ENCODE measurements at places on chromosomes 16 and 17.

- no peak for DNase-seq
Observed at GRCh38 chr16:87358250-87358649, 25.3 kb downstream of the FBXO31 start.

GRCh38 chr17:46191322-46192188 lies 1.7 kb downstream of the KANSL1 start:
- DNase-seq, result no peak

DNA sequence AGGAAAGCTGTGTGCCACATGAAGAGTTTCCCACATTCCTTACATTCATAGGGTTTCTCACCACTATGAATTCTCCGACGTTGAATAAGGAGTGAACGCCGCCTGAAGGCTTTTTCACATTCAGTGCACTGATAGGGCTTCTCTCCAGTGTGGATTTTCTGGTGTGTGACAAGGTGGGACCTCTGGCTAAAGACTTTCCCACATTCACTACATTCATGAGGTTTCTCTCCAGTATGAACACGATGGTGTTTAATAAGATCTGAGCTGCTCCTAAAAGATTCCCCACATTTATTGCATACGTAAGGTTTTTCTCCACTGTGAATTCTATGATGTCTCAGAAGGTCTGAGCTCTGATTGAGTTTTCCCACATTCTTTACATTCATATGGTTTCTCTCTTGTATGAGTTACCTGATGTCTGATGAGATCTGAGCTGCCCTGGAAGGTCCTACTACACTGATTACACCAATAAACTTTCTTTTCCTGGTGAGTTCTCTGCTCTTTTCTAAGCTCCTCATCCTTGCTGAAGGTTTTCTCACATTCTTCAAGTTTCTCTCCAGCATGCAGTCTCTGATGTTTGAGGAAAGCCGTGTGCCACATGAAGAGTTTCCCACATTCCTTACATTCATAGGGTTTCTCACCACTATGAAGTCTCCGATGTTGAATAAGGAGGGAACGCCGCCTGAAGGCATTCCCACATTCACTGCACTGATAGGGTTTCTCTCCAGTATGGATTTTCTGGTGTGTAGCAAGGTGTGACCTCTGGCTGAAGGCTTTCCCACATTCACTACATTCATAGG lies 10.0 kb downstream of the ZNF594 start:
- no peak for DNase-seq

GRCh38 chr16:86565644-86566511 lies 751 bp upstream of the FOXC2 start:
- DNase-seq, result no peak

- DNase-seq, result no peak
Observed at GRCh38 chr17:67992548-67993152, 3.6 kb downstream of the C17orf58 start.

- DNase-seq, result no peak
Observed at GRCh38 chr17:28057731-28058246, 15.3 kb downstream of the NLK start.

- DNase-seq, result no peak
Observed at GRCh38 chr17:47277921-47278320, 24.3 kb downstream of the ITGB3 start.

DNA sequence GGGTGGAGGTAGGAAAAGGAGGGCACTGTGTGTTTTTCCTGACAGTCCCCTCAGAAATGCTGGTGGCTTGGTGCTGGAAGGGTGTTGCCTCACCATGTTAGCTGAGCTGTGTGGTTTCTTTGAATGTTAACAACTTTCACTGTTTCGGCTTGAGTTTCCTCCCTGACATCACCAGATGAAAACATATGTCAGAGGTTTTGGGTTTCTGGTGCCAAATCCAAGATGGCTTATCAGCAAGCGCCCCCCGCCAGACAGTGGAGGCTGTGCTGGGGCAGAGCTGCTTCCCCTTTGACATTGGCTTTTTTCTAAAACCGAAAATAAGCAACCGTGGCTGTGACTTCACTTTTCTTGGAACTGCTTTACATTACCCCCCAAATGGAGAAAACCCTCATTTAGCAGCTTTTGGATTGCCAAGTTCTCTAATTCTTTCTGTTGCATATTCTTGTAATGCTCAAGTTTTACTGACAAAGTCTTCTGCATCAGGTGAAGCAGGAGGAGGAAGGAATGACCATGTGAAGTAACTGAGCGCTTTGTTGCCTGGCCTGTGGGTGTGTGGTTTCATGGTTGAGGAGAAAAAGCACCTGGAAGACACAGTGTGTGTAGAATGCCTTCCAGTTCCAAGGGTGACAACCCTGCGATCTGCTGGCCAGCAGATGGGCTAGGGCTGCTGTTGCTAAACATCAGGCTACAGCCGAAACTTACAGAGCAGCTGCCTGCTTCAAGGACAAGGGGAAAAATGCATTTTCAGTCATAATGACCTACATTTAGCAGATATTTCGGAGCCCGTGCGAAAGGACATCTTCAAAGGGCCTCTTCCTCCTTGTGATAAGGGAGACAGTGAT lies 9.7 kb downstream of the RMI2 start:
- DNase-seq, result no peak

- DNase-seq, result no peak
Observed at GRCh38 chr17:73317513-73318426, 6.0 kb upstream of the CDC42EP4 start.

DNA sequence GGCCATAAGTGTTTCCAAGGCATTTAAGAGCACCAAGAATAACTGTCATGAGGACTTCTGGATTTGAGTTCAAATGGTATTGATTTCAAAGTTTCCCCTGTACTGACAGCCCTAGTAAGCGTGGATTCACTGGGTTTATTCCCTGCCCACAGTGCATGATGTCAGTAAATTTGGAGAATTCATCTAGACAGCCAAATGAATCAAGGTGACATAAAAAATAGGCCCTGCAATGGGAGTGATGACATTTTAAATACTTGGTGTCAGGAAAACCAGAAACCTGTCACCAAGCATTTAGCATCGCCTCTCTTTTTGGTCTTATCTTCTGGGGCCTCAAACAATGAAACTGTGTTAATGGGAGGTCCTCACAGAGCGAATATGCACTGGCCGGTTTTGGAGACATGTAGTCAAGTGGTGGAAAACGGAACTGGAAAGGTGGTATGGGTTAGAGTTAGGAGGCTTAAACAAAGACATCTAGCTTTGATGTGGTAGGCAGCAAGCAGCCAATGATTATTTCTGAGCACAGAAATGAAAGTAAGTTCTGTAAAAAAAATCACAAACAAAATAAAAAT lies 29.1 kb downstream of the COG4 start:
- no peak for DNase-seq

GRCh38 chr17:78986048-78986648 lies 6.4 kb upstream of the LGALS3BP start:
- DNase-seq, result no peak

DNA sequence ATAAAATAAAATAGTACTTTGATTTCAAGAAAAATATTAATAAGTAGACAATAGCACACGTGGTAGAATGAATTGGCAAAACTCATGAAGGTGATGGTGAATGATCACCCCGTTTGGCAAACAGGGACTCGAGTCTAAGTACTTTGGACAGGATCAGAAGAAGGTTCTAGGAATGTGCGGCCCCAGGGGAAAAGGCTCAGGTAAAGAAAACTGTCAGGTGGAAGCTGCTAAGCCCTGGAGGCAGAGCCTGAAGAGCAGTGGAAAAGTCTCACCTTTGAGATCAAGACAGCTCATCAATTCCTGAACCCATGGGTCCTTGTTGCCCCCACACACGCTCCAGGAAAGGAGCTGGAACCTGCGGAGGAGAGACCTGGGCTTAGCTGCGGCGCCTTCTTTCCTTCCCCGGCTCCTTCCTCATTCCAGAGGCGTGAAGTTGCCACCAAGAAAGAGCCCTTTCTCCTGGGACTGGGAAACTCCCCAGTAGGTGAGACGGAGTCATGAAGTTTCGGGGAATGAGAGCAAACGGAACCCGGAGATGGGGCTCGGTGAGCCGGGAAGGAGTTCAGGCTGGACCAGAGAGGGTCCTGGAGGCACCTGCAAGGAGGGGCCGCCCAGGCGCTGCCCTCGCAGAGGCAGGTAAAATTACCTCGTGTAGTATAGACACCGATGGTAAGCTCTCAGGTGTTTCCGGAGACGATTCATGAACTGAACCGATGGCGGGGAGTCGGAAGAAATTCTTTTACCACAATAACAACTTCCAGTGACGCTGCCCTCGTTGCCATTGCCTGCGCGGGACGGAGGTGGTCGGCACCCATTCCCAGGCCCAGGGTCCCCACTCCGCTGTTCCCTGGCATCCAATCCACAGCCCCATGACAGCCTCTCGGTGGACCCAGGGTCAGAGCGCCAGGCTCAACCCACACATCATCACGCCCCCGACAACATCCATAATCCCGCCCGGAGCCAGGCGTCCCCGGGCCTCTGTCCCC lies 1.2 kb upstream of the ZMYND15 start:
- DNase-seq, result no peak

- no peak for DNase-seq
Observed at GRCh38 chr17:45230410-45230786, 8.7 kb downstream of the FMNL1 start.

GRCh38 chr16:87233928-87234327 lies 83.3 kb downstream of the C16orf95 start:
- no peak for DNase-seq

DNA sequence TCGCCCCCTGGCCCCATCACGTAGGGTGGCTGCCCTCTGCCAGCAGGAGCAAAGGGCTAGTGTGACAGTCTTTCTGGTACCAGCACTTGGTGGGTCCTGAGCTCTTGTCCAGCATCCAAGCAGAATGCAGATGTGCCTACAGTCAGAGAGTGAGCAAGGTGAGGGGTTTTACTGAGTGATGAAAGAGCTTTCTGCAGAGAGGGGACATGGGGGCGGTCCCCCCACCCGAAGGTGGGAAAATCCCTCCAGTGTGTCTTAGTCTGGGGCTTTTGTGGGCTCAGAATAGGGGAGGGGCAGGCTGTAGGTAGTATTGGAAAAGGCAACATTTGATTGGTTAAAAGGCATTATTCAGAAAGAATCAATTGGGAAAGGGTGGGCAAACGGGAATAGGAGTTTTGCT lies 152.3 kb downstream of the RPTOR start:
- DNase-seq, result no peak

DNA sequence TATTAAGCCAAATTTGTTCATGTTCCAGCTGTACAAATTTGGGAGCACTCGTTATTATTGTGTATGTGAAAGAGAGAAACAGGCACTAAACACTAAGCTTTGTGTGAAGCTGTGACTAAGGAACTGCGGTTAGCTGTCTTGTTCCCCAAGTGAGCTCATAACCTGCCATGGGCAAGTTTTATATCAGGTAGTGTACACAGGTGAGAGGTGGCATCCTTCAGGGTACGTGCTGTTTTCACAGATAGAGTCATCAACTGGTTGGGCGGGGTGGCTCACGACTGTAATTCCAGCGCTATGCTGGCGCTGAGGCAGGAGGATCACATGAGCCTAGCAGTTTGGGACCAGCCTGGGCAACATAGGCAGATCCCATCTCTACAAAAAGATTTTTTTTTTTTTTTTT lies 2.8 kb downstream of the DNAJA3 start:
- DNase-seq, result no peak

DNA sequence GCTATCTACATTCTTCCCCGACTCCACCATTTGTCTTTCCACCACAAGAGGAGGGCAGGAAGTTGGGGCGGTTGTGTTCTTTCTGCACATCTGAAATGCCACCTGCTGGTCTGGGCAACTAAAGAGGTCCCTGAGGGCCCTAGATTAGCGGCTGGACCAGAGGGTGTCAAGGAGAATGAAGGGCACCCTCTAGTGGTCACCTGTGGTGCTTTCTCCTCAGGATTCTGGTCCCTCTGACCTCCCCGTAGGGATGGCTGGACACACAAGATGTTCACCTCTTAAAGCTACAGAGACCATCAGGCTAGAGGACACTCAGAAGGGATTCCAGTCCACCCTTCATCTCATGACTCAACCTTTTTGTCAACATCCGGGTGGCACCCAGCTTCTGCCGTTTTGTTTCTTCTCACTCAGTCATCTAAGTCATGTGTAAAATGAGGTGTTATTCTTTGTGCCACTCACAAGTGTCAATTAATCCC lies 2.9 kb upstream of the SCIMP start:
- no peak for DNase-seq

GRCh38 chr16:87076950-87077749 lies 240.0 kb downstream of the C16orf95 start:
- DNase-seq, result no peak

DNA sequence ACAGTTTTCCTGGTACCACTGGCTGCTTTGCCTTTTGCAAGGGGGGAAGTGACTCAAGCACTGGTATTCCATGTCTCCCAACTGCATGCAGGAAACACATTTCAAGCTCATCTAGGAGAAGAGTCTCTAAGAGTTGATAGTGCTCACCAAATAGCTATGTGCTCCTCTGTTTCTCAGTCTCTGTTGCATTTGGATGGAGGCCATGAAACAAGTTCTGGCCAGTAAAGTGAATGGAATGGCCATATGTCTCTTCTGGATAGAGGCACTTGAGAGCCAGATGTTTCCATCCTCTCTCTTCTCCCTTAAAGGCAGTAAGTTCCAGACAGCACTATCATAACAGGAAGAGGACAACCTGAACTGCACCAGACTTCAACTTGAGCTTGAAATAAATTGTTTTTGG lies 60.6 kb downstream of the C16orf82 start:
- no peak for DNase-seq

GRCh38 chr17:33972763-33973162 lies 282.3 kb upstream of the CCL2 start:
- DNase-seq, result no peak

- no peak for DNase-seq
Observed at GRCh38 chr17:74712756-74713155, at the start of gene CD300LF. Gene CD300LF, minus strand, starts transcription at chr17:74712923. Its CDS starts 57 bp downstream, at chr17:74712866.

DNA sequence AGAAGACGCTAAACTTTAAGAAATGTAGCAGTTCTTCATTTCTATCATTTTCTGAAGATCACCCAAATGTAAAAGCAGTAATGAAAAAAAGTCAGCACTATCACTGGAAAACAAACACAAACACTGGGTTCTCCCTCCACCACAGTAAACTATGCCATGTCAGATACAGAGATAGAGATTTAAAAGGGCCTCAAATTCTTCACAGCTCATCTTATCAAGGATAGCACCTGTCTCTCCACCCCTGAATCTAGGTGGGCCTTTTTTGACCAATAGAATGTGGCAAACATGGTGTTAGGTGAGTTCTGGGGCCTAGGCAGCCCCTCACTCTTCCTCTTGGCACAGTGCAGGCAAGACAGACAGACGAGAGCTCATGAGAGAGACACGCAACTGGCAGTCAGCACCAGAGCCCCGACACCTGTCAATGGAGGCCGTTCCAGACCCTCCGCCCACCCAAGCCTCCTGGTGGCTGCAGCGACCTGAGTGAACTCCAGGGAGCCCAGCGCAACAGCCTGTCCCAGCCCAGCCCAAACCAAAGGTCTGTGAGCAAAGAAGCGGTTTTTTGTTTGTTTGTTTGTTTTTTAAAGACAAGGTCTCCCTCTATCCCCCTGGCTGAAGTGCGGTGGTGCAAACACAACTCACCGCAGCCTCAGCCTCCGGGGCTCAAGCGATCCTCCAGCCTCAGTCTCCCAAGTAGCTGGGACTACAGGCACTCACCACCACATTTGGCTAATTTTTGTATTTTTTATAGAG lies 79.8 kb downstream of the TBC1D16 start:
- DNase-seq, result no peak

Measured in stimulated activated CD8-positive, alpha-beta memory T cell treated with anti-CD3 and anti-CD28 coated beads, Interleukin-12 subunit alpha, Interleukin-12 subunit beta, amount 100 ng/mL, for 1 hour (primary cell).